ENCODE measurements at places on chromosomes 5 and 9.

DNA sequence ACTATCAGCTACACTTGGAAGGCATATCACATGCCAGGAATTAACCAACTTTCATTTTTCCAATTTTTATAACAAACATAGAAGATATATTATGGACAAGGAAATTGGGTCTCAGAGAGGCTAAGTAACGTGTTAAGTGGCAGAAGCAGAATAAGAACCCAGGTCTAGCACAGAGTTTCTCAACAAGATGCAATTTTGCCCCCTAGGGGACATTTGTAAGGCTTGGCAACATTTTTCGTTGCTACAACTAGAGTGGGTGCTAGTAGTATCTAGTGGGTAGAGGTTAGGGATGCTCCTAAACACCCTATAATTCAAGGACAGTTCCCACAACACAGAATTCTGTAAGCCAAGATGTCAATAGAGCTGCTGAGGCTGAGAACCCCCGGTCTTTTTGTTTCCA is 180.6 kb downstream of the SNCAIP start:
- no peak for DNase-seq

DNA sequence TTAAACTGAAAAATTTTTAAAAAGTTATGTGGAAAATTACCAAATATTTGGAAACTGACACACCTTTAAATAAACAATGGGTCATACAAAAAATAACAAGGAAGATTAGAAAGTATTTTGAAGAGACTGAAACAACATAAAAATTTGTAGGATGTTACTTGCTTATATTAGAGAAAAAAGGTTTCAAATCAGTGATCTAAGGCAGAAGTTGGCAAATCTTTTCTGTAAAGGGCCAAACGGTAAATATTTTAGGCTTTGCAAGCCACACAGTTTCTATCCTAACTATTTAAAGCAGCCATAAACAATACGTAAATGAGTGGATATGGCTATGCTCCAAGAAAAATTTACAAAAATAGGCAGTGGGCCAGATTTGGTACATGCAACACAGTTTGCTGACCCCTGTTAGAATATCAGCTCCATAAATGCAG is 81.3 kb downstream of the OXCT1 start:
- no peak for DNase-seq

DNA sequence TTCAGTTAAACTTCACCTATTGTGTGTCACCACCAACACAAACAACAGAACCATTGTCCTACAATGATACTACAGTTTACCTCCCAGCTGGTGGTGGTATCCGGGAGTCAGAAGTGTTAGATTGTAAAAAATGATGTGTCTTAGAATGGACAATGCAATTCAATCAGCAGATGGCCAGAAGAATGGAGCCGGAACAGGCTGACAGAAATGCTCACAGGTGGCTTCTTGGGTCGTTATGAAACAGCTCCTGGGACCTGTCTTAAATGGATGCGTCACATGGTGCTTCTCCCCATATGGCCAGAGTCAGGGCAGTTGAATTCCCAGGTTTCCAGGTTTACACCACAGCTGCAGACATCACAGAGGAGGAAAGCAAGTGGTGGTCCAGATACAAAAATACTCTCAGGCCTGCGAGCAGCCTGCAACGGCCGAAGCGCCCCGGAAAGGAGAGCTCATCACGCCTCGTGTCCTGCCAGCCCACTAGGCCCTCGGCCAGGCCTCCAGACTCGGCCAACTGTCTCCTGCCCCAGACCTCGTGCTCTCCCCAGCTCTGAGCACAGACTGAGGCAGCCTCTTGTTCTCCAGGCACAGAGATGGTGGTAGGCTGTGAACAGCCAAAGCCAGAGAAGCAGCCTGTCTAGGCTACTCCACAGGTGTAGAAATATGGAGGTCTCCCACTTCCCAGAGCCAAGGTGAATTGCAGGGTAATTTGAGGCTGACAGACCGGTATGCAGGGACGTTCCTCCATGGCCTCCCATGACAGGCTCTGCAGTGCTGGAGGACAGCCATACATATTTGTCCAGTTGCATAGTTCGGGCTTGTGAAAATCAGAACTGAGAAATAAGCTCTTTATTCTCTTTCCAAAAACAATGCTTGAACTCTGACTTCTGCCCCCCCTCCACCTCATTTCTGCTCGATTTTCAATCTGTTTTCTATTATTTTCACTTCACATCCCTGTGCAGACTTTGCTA is 98.5 kb upstream of the SPATA31C2 start:
- no peak for DNase-seq

DNA sequence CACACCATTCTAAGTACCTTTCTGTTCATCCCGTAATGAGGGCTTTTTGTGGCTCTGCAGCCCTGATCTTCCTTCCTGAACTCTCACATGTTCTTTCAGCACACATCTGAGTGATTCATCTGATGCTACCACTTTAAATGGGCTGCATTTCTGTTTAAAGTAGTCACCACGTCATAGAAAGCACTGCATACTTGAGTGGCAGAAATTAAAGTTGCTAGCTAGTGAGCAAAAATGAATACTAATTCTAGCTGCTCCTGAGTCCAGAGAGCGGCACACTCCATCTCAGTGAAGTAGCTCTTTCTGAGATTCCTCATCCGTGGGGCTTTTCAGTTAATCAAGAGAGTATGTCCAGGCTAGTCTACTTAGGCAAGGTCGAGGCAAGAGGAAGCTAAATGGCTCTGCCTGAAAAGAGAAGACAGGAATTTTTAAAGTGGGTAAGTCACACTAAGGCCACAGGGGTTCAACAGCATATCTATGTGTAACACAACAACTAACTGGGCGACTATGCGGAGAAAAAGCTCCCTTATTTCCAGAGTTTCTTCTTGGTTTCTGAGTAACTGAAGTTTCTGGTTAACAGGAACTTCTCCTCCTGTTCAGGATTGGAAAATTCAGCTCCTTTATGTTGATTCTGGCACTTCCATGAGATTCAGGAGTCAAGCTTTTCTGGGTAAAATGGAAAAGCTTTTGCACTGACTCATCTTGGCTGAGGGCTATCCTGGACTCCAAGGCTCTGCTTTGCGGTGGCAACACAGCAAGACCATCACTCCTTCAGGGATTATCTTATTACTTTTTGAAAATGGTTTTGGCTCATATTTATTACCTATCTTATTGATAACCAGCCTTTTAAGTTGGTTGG is 109.5 kb downstream of the TAF11L14 start:
- peak; percentile 58 for DNase-seq

DNA sequence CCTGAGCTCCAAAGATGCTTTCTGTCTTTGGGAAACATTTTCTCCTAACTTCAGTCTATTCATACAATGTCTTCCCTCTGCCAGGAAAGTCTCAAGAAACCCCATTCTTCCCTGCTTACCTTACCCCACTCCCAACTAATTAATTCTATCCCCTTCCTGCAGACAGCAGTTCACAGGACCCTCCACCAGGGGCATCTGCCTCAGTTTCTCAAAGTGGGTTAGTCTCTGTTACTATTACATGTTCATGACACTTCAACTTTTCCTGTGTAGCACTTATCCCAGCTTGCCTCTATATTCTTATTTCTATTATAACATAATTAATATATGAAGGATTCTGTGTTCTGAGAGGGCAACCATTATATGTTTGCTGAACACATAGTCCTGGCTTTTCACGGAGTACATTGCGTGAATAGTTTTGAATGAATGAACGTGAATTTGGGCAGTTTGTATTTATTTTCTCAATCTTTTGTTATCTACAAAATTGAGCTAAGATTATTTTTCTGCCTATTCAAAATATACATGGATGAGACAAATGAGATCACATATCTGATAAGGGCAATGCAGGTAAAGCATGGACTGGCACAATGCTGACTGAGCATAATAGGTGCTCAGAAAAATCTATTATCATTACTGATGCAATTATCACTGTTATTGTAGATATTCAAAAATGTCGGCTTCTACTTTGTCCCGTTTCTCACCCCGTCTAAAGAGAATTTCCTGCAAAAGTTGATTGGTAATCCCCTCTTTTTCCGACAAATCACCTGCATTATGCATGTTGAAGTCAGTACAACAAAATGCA is 341.1 kb downstream of the BRINP1 start:
- DNase-seq: no peak

All from urothelium cell line (cell line).